Esophagus squamous epithelium (tissue), 5 donors: ENCODE measurements at places on chromosomes 6 and 20.

GRCh38 chr6:56314683-56315523 lies 67.5 kb upstream of the COL21A1 start:
- no peak for DNase-seq

DNA sequence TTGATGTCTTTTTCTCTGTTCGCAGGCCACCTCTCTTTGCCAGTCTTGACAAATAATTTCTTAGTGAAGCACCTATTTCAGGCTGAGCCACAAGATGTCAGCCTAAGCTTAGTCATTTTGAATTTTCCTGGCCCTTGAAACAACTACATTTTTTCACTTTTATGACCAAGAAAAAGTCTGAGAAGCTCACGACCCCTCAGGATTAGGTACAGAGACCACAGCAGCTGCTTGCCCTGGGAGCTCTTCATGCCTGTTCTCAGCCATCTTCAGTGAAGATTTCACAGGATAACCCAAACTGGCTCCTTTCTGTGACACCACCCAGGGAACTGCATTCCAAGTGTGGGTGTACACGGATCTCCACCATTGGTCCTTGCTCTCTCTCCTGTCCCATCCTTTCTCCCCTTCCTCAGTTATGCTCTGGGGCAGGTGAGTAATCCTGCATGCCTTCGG lies 38.4 kb upstream of the SPTLC3 start:
- no peak for DNase-seq

DNA sequence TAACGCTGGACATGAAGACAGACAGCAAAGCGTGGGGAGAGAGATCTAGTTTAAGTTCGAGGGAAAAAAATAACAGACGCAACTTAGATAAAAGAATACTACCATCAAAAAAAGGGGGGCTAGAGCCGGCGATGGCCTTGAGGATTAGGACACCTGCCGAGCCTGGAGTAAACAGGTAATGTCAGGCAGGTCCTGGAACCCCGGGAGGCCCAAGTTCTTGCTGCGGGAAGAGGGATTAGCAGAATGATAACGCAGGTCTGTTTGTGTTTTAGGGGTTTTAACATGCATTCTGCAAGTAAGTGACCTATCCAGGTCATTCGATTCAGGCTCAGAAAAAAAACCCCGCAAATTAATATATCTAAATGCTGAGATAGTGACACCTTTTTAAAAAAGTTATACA lies 754 bp upstream of the TMEM170B start:
- DNase-seq = no peak

DNA sequence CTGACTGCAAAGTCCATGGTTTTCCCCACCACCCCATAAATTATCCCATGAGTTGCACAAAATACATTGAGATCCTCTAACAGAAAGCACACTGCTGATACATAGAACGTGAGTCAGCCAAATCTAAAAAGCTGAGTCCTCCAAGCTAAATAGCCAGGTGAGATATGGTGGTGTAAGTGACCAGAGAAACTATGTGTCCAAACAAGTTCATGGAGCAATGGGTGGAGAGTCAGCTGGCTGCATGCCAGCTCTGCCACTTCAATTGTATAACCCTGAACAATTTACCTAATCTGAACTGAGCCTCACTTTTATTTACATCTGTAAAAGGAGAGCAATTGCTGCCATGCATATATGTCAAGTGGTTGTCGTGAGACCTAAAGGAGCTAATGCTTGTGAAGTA lies 9.7 kb downstream of the SNAP25 start:
- DNase-seq = no peak

GRCh38 chr6:124770784-124771183 lies 191.5 kb upstream of the RNF217 start:
- no peak for DNase-seq

DNA sequence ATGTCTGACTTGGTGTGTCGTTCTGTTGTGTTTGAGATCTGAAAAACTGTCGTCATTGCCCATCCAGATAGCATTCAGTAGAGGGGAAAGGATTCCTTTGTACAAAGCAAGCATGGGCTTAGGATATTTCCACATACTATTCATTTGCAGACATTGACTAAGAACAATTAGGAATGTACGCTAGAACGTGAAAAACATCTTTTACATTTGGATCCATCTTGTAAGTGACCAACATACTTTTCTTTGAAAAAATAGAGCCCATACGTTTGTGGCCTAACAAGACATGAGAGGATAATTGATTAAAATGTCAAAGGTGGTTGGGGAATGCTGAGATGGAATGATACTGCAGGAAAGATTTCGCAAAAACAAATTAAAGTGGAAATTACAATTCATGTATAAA lies 225.8 kb upstream of the QKI start:
- DNase-seq = no peak

GRCh38 chr6:14474816-14475215 lies 357.2 kb downstream of the CD83 start:
- DNase-seq = no peak

DNA sequence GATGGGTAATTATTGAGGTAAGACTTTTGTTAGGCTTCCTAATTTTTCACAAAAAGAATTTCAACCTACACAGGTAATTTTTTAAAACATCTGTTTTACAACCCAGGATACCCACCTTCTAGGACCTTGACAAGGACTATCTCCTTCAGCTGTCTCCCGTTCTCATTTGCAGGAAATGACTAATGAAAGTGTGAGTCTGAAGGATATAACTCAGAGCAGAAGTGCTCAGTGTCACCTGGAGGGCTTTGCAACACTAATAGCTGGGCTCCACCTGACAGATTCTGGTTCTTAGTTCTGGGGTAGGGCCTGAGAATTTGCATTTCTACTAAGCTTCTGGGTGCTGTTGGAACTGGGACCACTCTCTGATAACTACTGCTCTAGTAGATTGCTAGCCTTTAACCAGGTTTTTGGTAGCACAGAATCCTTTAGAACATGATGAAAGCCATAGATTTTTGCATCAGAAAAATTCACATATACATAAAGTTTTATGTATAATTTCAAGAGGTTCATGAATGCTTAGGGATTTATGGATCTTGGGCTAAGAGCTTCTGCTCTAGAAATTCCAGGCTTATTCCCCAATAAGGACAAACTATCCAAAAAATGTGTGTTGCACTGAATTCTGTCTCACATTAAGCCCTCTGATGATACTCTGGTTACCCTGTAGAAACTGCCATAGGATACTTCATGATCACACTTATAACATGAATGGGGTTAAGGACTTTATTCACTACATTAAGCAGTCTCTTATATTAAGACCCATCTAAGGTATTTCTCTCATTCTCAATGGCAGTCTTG lies 30.3 kb downstream of the AK9 start:
- DNase-seq = no peak

GRCh38 chr6:131003488-131004386 lies 59.3 kb downstream of the EPB41L2 start:
- DNase-seq = no peak

GRCh38 chr6:106563614-106564013 lies 65.7 kb downstream of the RTN4IP1 start:
- DNase-seq = no peak

GRCh38 chr20:14431568-14431967 lies 94.2 kb upstream of the FLRT3 start:
- no peak for DNase-seq

- DNase-seq = no peak
These were observed 125.2 kb upstream of the EYA4 start for GRCh38 chr6:133115946-133116345.

- DNase-seq = no peak
These were observed 12.9 kb downstream of the TPMT start for GRCh38 chr6:18141805-18142590.

DNA sequence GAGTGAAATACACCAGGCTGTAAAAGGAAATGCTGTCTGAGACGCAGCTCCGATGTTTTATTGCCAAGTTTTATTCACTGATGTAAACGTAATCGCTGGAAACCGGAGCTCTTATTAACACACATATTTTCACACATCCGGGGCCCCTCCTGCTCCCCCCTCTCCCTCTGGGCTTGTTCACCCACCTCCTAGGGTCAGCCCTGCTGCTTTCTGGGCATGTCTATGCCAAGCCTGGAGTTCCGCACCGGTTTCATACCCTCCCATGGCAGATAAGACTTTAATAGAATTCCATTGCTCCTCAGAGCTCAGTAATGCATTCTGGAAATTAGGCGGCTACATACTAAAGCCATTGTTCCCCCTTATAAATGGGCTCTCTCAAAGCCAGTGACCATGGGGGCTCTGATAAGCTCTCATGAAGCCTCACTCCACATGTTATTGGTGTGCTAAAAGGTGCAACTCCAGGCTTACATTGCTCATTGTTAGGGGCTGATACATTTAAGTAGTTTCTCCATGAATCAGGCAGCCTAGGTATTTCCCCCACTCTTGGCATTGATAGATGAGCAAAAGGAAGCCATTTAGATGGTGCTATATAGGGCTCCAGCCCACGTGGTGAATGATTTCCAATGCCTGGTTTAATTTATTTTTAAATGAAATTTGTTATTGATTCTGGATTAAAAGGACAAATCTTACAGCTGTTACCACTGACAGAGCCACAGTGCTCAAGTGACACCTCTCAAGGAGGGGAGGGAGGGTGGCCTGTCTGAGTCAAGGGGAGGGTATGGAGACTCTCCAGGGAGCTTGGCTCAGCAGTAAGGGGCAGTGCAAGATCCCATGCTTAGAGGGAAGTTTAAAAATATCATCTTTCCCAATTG lies 4.5 kb upstream of the VSTM2L start:
- no peak for DNase-seq

- no peak for DNase-seq
These were observed 123.9 kb upstream of the BACH2 start for GRCh38 chr6:90420500-90420899.

- DNase-seq = no peak
These were observed 116.8 kb upstream of the TNFAIP3 start for GRCh38 chr6:137750297-137750696.

DNA sequence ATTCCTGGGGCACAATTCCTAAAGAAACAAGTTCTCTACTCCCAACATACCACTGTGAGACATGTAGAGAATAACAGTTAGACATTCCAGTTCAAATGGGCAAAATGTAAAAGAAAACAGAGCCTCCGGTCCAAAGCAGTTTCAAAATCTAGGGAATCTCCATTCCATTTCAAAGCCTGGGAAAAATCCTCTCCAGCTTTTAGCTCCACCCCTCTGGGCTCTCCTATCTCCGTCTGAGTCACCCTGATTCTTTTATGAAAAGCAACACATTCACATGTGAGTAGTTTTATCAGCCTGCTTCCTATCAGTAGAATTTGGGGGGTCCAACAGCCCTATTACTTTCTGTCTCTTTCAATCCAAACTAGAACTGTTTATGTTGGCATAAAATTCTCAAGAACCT lies 3.7 kb downstream of the CSNK2A1 start:
- DNase-seq = no peak

DNA sequence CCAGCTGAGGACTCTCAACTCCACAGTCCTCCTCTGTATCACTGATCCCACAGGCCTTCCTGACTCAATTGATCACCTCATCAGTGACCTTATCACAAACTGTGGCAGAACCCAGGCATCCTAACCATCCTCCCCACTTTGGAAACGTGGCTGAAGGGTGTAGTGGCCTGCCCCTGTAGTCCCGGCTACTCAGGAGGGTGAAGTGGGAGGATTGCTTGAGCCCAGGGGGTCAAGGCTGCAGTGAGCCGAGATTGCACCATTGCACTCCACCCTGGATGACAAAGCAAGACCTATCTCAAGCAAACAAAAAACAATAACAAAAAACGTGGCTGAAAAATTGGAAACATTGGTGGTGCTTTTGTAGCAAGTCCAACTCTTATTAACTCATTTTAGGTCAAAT lies 203.4 kb upstream of the ZNF217 start:
- no peak for DNase-seq

DNA sequence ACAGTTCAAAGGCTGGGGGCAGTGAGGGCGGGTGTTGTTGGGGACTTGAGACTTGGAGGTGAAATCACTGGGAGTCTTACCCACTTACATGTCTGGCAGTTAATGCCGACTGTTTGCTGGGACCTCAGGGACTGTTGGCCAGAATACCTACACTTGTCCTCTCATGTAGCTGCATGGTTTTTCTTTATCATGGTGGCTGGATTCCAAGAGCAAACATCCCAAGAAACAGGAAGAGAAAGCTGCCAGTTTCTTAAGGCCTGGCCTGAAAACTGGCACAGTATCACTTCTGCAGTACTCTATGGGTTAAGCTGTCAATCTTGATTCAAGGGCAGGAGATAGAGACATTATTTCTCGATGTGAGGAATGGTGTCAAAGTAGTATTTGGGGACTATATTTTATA lies 19.8 kb upstream of the C6orf62 start:
- DNase-seq = no peak

GRCh38 chr6:35149891-35150566 lies 8.9 kb upstream of the TCP11 start:
- no peak for DNase-seq

- DNase-seq = no peak
These were observed 1.5 kb downstream of the DEK start for GRCh38 chr6:18262702-18263417.

DNA sequence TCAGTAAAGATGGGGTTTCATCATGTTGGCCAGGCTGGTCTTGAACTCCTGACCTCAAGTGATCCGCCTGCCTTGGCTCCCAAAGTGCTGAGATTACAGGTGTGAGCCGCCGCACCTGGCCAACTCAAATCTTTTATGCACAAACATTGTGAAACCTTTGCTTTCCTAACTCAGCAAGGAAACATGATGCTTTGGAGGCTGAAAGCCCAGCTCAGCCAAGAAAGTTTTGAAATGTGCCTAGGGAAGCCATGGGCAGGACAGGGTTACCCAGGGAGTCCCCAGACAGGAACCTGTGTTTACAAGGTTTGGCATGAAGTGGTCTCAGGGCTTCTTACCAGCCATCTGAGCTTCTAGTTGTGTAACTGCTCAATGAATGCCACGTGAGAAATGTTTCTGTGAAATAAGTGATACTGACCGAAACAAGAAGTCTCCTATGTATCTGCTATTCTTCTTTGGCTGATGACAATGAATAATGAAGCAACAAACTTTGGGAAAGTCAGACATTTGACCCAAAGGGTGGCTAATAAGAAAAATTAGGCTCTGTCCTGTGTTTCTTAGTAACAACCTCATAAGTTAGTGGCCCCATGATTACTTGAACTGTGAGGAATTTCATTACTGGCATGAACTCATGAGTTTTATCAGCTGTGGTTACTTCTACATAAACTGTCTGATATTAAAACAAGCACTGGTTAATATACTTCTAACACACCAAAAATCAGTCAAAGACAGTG lies 163.5 kb downstream of the KIF6 start:
- DNase-seq = no peak

DNA sequence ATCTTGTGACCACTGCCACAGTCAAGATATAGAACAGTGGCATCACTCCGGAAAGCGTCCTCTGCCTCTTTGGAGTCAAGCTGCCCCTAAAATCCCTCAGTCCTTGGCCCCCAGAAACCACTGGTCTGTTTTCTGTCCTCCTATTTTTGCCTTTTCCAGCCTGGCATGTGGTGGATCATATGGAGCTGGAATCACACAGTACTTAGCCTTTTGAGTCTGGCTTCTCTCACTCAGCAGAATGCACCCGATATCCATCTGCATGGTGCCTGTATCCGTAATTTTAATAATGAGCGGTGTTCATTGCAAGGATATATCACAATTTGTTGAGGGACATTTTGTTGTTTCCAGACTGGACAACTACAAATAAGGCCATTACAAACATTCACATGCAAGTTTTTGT lies 49.0 kb upstream of the STX16 start:
- DNase-seq = no peak
